Nephron progenitor cell (in vitro differentiated cells): ENCODE measurements at places on chromosomes 11 and 22.

GRCh38 chr11:9763301-9763700 lies 99.4 kb downstream of the SWAP70 start:
- no peak for DNase-seq

- no peak for DNase-seq
Observed at GRCh38 chr11:112663947-112664634, 297.1 kb upstream of the NCAM1 start.

GRCh38 chr11:87819151-87819550 lies 356.1 kb downstream of the RAB38 start:
- no peak for DNase-seq

DNA sequence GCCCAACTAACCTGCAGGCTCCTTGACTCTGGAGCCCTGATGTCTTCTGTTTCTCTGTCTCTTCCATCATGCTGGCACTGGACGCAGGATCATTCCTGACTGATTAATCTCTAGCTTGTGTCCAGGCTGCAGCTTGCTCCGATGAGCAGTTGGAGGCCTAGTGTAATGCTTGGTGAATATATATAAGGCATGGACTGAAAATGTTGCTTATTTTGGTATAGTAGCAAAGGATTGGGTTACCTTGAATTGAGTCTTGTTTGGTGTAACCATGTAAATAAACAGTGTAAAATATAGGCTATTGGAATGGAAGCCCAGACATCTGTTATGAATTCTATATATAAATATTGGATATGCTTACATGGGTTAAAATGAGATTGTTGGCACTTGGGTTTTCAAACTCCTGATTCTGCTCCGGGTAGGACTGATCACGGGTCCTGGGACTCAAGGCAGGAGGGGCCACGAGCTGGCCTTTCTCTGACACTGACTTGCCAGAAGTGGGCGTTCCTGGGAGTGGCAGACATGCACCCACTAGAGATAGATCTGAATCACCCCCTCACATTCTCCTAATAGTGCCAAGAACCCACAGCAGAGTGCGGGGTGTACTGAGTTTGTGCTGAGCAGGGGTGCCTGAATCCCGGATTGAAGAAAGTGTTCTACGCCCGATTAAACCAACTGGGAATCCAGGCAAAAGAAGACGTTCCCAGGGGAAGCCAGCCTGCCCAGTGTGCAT lies 25.8 kb downstream of the LRP5 start:
- no peak for DNase-seq

- DNase-seq: no peak
Observed at GRCh38 chr11:66878474-66878873, 21.6 kb downstream of the LRFN4 start.

GRCh38 chr22:29344137-29344536 lies 28.6 kb upstream of the RASL10A start:
- DNase-seq: no peak

- no peak for DNase-seq
Observed at GRCh38 chr22:33639588-33640254, 280.6 kb downstream of the LARGE1 start.

DNA sequence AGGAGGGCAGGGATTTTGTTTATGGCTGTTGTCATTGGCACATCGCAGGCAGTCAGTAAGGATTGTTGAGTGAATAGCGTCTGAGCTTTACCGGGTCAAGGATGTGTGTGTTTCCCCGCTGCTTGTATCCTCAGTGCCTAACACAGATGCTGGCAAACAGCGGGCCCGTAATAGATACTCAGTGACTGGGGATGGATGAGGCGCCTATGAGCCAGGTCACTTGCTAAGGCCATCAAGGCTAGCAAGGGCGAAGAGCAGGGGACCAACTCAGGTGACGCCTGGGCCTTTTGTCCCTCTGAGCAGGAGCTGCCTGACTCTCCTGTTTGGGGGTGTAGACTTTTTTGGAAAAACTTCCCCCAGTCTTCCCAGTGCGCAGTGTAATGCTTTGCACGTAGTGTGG lies 118.1 kb downstream of the HIPK3 start:
- DNase-seq: peak; percentile 4

DNA sequence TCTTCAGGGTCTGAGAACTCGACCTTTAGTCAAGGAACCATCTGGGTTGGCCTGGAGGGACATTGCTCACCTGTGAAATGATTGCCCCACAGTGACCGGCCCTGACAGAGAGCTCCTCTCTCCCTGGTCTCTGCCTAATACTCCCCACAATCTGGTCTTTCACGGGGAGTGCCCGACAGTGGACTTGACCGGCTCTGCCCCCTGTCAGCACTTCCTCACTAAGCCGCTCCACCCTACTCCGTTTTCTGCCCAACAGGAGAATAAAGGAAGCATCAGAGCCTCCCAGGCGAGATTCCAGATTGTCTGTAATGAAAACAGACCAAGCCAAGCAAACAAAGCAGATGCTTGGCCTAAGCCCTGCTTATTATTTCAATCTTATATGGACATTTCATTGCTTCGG lies 87.8 kb downstream of the FBXO7 start:
- no peak for DNase-seq
